ENCODE measurements at places on chromosomes 12 and 14.

- DNase-seq = no peak
Measured at GRCh38 chr14:93733631-93734030, 54.7 kb downstream of the PRIMA1 start.

GRCh38 chr14:22748206-22748605 lies 18.3 kb upstream of the OXA1L start:
- no peak for DNase-seq

DNA sequence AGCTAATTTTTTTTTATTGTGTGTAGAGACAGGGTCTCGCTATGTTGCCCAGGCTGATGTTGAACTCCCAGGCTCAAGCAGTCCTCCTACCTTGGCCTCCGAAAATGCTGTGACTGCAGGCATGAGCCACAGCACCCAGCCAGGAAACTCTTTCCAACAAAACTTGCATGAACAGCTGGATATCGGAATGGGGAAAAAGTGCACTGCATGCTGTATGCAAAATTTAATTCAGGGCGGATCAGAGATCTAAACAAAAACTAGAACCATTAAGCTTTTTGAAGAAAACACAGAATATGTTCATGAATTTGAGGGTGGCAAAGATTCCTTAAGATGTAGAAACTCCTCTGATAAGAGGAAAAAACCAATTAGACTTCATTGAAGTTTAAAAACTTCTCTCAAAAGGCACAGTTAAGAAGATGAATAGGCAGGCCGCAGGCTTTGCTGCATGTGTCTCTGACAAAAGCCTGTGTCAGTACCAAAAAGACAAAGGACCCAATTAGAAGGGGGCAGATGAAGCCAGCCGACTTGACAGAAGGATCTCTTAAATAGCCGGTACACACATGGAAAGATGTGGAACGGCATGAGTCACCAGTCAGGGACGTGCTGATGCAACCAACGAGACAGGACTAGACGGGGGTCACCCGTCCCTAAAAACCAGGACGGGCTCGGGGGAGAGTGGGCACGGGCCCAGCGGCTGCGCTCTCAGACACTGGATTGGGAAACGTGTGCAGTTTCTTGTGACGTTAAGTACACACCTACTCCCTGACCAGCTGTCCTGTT lies 34.8 kb upstream of the MMP17 start:
- DNase-seq = no peak

GRCh38 chr14:69613312-69614073 lies 2.1 kb downstream of the SUSD6 start:
- no peak for DNase-seq

DNA sequence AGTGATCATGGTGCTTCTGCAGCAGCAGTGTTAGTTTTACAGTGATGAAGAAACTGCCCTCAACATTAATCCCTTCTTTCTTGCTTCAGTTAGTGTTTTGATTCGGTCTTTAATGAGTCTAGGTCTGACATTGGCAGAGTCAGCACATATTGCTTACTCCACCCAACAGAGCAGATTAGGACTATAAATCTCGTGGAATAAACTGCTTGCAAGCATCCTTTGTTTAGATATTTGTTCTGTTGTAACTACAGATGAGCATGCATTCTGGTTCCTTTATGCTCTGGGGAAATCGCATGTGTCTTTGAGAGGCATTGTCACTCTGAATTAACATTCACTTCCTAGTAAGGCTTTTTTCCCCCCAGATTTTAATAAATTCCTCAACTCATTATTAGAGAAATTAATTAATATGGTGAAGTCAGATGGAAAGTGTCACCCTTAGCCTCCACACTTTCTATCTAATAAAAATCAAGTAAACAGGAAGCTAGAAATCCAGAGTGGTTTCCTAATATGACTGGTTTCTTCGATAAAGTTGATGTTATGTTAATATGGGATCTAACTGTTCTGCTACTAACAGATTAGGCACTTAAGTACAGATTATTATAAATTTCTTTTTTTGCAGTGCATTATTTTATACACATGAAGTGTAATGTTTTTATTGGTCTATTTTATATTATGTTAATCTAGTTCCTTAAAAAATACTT lies 86.2 kb upstream of the SSTR1 start:
- DNase-seq = no peak

GRCh38 chr12:53074999-53075370 lies 4.2 kb downstream of the SPRYD3 start:
- DNase-seq = no peak

DNA sequence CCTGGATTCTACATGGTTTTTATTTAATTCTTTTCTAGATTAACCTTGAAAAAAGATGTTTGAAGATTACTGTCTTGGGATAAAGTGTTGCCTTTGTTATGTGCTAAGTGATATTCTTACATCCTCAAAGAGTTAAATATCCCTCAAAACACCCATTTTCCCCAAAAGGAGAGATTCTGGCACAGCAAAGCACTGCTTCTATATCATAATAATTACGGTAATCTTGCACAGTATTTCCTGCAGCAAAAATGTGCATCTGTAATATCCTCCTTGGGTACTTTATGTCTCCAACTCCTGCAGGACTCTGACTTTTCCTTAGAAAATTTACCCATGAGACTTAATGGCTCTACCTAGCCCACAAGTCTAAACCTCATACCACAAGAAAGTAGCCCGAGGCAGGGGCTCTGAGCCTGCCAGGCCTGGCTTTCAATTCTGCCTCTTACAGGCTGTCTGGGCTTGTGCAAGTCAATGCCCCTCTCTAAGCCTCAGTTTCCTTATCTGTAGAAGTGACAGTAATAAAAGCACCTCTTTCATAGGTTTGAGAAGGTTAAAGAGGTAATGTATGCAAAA lies 45.8 kb downstream of the SVOP start:
- DNase-seq = no peak

DNA sequence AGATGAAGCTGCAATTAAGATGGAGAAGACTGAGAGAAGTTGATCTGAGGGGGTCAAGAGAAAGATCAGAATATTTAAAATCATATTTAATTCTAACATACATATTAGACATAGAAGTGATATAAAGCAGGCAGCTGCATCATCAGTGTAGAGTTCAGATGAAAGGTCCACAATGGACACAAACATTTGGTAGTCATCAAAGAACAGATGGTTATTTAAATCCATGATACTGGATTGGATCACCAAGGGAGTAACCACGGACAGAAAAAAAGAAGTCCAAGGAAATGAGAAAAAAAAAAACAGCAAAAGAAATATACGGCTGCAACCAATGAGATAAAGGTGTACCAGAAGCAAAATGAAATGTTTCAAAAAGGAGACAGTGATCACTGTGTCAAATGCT lies 20.1 kb downstream of the NOVA1 start:
- DNase-seq = no peak

GRCh38 chr12:6333029-6333428 lies 8.8 kb downstream of the TNFRSF1A start:
- DNase-seq = no peak

GRCh38 chr14:98909251-98909944 lies 362.6 kb downstream of the BCL11B start:
- DNase-seq = no peak

DNA sequence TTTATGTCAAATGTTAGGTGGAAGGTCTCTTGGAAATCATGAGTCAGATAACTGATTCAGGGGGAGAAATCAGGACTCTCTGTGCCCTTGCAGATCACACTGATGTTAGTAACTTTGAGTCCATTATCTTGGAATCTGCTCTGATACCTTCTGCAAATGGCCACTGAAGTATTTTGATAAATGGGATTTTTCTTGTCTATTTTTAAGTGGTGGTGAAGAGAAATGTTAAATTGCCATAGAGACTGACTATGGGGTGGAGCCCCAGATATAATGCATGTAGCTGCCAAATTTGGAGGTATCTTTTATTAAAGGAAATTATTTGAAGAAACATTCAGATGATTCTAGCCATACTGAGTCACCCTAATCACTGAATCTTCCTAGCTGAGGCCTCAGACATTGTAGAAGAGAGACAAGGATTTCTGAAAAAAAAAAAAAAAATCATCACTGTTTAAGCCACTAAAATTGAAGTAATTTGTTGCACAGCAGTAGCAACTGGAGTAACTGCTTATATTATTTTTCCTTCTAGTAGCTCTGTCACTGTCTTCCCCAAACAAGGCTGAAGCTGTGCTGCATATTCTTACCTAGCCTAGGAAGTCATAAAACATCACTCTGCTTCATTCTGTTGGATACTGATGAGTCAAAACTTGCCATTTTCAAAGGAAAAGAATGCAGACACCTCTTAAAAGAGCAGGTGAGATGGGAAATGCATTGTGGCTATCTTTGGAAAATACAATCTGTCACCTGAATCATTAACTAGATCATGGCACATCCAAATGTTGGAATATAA lies 36.0 kb upstream of the CLEC14A start:
- no peak for DNase-seq

- no peak for DNase-seq
Measured at GRCh38 chr12:46145881-46146280, 123.0 kb downstream of the SLC38A1 start.

GRCh38 chr14:34711169-34711568 lies 3.2 kb downstream of the CFL2 start:
- DNase-seq = no peak

DNA sequence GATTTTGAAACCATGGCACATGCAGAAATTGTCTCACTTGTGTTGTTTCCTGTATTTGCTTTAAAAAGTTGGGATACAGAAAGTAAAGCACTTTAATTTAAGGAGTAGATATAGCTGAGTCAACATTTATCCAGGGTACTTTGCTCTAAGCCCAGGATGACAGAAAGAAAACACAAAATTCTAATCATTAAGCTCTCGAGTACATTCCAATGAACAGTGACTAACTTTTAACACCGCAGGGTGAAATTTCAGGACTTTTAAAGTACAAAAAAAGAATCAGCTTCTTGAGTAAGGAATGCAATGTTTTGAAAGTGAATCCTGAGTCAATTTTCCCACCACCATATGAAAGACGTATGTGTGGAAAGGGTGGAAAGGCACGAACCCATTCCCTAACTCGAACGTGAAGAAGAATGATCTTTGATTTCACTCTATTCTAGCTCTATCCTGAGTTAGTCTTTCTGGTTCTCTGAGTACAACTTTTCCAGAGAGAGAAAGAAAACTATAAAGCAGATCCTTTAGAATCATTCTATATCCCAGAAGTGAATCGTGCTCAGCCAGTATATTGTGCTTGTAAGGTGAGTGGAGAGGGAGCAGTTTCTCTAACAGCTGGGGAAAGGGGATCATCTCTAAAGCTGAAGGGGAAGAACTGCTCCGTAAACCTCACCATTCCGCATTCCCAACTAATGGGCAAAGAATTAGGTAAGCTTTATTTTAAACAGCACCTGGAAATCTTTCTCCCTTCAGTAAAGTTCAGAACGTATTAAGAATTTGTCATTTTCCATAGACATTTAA lies 779.0 kb upstream of the FLRT2 start:
- DNase-seq = no peak

GRCh38 chr14:35384455-35385041 lies 20.0 kb downstream of the NFKBIA start:
- DNase-seq = no peak

GRCh38 chr14:100540141-100540925 lies 46.9 kb downstream of the BEGAIN start:
- DNase-seq = no peak
